ENCODE measurements at places on chromosomes 2 and 18.

- peak; percentile 80 for DNase-seq
These were observed 190.3 kb downstream of the IRS1 start for GRCh38 chr2:226609366-226609765.

DNA sequence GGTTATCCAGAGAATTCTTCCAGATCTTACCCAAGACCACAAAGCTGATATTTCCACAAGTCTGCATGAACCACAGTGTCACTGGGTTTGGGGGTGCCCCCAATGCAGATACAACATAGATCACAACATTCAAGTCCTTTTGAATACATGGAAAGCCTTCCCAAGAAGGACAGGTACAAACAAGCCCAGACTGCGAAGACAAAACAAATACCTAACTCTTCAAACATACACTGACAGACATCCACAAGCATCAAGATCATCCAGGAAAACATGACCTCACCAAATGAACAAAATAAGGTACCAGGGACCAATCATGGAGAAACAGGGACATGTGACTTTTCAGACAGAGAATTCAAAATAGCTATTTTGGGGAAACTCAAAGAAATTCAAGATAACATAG lies 93.1 kb downstream of the MDH1 start:
- no peak for DNase-seq

- DNase-seq: peak; percentile 37
These were observed 3.0 kb downstream of the ZNF516 start for GRCh38 chr18:76491776-76492668.

GRCh38 chr2:170030040-170030439 lies 147.9 kb upstream of the MYO3B start:
- no peak for DNase-seq

DNA sequence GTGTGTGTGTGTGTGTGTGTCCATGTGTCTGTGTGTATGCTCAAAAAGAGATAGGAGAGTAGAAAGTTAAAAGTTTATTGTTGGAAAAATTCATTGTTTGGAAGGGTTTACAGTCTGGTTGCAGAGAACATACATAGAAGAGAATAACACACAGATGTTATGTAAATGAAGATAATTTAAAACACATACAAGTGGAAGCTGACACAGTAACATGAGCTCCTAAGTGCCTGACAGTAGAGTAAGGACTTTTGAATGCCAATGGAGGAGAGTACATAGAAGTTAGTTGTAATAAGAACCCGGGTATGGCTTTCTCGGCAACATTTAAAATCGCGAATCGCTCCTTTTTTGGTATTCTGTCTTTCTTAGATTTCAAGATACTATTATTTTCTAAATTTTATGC lies 137.0 kb upstream of the FANCL start:
- DNase-seq: no peak

GRCh38 chr2:12032398-12032797 lies 286.0 kb downstream of the LPIN1 start:
- DNase-seq: no peak

DNA sequence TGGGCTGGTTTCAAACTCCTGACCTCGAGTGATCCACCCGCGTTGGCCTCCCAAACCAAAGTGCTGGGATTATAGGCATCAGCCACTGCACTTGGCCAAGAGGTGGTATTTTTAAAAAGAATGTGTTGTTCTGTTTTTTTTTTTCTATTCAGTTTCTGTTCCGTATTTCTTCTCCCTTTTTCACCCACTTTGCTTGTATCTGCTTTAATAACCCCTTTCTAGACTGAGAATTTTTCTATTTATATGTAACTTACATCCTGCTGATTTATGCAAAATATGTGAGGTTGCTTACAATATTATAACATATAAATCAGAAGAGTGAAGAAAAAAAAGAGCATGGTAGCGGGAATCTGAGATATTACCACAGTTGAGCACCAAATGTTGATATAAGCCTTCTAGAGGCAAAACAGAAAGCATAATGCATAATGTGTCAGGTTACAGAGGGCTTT lies 17.2 kb upstream of the LYPD6B start:
- no peak for DNase-seq

- DNase-seq: no peak
These were observed 422.1 kb downstream of the PARD3B start for GRCh38 chr2:204967199-204967960.

DNA sequence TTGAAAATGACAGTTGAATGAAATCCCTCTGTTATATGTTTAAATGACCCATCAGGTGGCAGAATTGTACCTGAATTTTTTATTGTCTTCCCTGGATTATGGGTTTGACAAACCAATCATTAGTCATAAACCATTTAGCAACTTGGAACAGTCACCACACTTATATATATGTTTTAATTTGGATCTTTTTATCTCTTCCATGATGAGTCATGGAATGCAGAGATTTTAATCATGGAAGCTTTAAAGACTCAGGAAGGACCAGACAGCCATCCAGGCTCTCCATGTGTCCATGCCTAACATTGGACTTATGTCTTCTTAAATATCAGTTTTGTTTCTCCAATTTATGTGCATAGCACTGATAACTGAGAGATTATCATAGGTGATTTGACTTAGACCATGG lies 188.3 kb upstream of the ZSWIM2 start:
- no peak for DNase-seq

- no peak for DNase-seq
These were observed 50.1 kb downstream of the FEZ2 start for GRCh38 chr2:36547906-36548305.

- DNase-seq: no peak
These were observed 186.4 kb upstream of the FAM98A start for GRCh38 chr2:33785201-33786106.

GRCh38 chr18:61869636-61870035 lies 23.2 kb downstream of the RNF152 start:
- no peak for DNase-seq

- DNase-seq: no peak
These were observed 77.9 kb upstream of the GLS start for GRCh38 chr2:190802626-190803209.

DNA sequence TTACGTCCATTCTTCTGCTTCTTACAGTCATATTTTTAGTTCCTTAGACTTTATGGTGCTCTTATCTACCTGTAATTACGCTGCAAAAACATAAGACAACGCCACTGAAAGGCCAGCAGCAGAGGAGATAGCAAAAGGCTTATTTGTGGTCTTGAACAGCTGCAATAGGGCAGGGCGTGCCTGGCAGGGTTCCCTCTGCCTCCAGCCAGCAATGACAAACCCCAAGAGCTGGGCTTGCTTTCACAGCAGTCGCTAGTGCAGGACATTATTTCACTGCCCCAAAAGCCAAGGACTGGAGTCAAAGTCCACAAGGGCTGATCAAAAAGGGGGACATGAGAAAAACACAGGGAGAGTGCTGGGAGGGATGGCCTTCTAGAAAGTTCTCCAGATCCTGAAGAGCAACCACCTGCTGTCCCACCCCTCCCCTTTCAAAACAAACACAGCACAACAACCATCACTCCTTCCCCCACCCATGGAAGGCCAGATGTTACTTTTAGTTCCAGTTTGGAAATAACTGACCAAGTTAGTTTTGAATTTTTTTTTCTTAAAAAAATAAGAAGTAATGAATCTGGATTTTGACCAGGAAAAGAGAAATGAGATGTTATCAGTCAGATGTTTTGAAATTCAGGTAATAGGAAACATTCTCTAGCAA lies 127.8 kb downstream of the RBMS1 start:
- peak; percentile 64 for DNase-seq

- peak; percentile 63 for DNase-seq
These were observed 3.5 kb upstream of the SLC9A2 start for GRCh38 chr2:102615620-102616436.

DNA sequence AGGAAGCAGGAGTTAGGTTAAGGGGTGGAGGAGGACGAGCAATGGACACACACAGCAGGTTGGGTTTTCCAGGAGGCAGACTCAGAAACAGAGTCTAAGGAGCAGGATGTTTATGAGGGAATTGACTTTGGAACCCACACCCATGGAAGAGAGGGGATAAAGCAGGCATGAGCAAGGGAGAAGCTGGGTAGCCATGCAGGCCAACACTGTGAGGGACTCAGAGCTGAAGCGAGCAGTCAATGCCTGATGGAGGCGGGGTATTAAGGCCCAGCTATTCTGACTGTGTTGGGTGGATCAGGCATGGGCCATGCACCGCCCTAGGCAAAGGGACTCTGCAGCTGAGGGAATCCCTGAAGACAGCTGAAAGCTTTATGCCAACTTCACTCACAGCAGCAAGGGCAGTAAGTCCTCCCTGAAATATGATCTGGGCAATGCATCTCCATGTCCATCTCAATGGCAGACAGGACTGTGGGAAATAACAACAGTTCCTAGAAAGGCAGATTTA lies 37.6 kb downstream of the TEX51 start:
- DNase-seq: no peak

DNA sequence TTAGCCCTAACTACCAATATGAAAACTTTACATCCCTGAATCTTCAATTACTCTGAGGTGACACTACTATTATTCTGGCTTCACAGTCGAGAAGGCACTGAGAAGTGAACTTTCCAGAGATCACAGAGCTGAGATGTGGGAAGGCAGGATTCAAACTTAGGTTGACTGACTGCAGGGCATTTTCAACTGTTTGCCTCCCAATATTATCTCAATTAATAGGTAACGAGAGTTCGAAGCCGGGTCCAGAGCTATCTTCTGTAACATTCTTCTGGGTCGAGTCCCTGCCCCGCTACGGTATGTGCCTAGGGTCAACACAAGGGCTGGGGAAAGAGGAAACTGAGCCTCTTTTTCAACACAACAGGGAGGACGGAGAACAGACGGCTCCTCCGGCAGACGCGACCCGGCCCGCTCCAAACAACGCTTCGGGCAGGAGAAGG lies 740 bp downstream of the CHMP3 start:
- DNase-seq: no peak

DNA sequence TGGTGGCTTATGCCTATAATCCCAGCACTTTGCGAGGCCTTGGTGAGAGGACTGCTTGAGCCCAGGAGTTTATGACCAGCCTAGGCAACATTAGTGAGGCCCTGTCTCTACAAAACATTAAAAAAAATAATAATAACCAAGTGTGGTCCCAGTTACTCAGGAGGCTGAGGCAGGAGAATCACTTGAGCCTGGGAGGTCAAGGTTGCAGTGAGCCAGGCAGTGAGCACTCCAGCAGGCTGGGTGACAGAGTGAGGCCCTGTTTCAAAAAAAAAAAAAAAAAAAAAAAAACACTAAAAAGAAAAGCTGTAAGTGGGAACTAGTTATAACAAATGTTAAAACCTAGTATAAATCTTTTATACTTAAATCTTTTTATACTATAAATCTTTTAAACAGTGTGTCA lies 146.2 kb upstream of the ITGA4 start:
- DNase-seq: no peak

GRCh38 chr2:241949736-241950412 lies 80.3 kb downstream of the RTP5 start:
- no peak for DNase-seq

DNA sequence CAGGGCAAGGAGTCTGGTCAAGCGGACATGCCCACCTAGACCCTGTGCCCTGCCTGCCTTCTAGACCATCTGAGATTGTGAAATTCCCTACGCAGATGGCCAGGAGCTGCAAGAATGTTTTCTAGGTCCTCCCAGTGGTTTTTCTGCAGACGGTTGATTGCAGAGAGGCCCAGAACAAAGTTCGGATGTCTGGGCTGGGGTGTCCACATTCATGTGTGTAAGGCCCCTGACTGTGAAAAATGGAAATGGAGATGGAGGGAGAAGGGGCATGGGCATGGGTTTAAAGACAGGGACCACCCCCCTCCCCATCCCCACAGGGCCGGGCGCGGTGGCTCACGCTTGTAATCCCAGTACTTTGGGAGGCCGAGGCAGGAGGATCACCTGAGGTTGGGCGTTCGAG lies 11.8 kb downstream of the ARHGAP25 start:
- no peak for DNase-seq

DNA sequence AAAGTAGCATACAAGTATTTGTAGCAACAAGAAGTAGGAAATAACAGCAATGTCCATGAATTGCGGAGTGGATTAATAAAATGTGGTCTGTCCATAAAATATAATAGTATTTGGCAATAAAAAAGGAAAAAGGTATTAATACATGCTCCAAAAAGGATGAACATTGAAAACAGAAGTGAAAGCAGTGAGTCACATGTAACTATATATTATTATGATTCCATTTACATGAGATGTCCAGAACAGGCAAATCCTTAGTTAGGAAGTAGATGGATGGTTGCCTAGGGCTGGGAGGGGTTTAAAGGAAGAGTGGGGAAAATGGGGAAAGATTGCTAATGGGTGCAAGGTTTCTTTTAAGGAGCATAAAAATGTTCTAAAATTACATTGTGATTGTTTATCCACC lies 44.5 kb downstream of the CCDC74A start:
- no peak for DNase-seq

GRCh38 chr2:224222974-224223373 lies 178.9 kb downstream of the FAM124B start:
- no peak for DNase-seq

- DNase-seq: no peak
These were observed 28.5 kb upstream of the DOCK10 start for GRCh38 chr2:225070811-225071210.

DNA sequence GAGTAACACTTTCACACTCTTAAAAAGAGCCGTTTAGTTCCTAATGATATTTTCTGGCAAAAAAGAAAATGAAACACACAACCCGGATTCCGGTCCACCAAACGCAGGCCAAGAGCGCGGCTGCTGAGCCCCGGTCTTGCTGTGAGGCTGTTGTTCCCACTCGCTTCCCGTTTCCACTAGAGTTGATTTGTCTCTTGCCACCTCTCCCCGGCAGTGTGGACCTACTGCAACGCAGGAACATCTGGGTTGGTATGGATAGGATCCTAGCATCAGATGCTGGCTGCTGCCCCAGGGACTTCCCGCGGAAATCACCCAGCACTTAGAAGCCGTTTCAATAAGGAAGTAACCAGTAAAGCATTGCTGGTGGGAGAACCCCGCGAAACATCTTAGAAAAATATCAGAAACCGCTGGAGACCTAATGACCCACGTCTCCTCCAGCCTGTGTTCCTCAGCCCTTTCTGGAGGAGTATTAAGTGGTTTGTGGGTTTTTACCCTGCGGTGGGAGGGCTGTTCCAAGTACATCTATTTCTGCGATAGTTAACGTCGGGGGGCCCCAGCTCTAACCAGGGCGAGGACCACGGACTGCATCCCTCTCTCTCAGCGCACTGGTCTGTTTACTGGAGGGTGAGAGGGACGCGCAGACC lies 939 bp downstream of the DOCK10 start:
- peak; percentile 72 for DNase-seq

GRCh38 chr2:27829791-27830190 lies 58.3 kb downstream of the MRPL33 start:
- no peak for DNase-seq

Data from fibroblast of the aortic adventitia (primary cell).